ENCODE measurements at places on chromosomes 13 and 19. TPM values are rescaled to one million over a fixed set of nuclear protein-coding genes. Genes with fewer than 3 reads are reported as not detected.

GRCh38 chr13:99217461-99218110 lies 16.9 kb downstream of the UBAC2 start:
- DNase-seq, result no peak

- DNase-seq, result no peak
These were observed 301.9 kb downstream of the SPRY2 start for GRCh38 chr13:80039000-80039399.

DNA sequence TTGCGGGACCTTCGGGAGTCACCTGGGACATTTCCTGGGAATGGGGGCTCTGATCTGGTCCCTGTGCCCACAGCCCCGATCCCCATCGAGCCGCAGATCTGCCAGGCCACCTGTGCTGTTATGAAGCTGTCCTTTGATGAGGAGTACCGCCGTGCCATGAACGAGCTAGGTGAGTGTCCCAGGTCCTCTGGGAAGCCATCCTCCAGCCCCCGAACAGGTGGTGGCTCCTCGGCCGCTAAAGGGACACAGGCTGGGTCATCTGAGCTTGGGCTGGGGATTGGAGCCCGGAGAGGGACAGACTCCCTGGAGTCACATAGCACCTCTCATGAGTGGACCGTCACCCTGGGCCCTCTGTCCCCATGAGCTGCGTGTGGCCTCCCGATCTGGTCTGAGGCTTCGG lies 8.0 kb downstream of the APC2 start:
- no peak for DNase-seq

GRCh38 chr13:75395066-75395465 lies 86.9 kb downstream of the TBC1D4 start:
- no peak for DNase-seq

DNA sequence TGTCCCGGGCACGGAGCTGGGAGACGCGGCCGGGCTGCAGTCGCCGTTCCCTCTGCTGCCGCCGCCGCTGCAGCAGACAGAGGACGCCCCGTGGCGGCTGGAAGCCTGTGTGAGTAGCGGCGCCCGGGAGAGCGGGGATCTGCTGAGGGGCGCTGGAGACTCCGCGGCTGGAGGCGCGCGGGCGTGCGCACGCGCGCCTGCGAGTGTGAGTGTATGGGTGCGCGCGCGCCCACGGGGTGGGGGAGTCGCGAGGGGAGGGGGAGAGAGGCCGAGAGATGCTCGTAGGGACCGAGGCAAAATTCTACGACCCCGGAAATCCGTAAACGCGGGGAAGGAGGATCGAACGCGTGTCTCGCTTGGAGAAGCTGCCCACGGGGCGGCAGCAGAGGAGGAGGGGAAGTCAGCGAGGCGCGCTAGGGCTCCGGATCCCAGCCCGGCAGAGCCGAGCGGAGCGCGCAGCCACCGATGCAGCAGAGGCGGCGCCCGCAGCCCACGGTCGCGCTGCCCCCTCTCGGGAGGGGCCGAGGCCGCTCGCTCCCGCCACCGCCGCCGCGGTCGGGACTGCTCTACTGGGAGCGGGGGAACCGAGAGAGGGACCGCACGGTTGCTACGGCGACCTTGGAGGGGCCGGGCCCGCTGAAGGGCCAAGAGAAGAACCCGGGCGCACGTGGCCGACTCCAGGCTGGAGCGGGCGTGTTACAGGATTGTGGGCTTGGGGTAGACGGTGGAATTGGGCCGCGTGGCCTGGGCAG lies at the start of gene ENOX1:
Gene ENOX1 (minus strand): TSS at position 207 of the 752 bp plus-strand sequence.
- peak; percentile 84 for DNase-seq

- DNase-seq, result peak; percentile 55
These were observed 73.1 kb downstream of the TNFSF13B start for GRCh38 chr13:108342369-108343289.

DNA sequence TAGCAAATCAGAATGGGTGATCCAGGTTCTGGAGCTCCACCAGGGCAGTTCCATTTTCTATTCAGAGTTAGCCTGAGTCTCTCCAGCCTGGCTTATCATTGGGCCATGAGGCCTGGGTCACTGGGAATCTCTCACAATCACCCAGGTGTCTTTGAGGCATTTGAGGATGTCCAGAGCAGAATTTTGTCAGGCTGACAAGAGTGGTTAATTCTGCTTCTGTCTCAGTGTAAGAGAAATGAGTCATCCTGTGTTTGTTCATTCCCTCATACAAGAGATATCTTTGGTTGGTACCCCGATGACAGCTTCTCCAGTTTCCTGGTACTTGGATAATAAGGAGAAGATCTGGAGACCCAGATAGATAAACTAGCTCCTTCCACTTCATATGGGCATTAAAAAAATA lies 10.4 kb downstream of the ZNF93 start:
- peak; percentile 12 for DNase-seq

GRCh38 chr19:45681391-45682015 lies 10.2 kb downstream of the SNRPD2 start:
- peak; percentile 88 for DNase-seq

DNA sequence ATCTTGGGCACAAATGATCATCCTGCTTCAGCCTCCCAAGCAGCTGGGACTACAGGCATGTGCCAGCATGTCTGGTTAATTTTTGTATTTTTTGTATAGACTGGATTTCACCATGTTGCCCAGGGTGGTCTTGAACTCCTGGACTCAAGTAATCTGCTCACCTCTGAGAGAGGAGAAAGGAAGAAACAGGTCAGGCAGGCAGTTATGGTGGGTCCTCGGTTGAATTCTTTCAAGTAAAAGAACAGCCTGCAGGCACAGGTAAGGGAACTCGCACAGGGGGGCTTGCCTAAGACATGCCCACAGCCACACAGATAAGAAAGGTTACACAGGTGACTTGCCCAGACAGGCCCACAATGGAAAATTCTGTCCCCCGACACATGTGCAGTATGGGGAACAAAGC lies 34.8 kb upstream of the CYSLTR2 start:
- no peak for DNase-seq

DNA sequence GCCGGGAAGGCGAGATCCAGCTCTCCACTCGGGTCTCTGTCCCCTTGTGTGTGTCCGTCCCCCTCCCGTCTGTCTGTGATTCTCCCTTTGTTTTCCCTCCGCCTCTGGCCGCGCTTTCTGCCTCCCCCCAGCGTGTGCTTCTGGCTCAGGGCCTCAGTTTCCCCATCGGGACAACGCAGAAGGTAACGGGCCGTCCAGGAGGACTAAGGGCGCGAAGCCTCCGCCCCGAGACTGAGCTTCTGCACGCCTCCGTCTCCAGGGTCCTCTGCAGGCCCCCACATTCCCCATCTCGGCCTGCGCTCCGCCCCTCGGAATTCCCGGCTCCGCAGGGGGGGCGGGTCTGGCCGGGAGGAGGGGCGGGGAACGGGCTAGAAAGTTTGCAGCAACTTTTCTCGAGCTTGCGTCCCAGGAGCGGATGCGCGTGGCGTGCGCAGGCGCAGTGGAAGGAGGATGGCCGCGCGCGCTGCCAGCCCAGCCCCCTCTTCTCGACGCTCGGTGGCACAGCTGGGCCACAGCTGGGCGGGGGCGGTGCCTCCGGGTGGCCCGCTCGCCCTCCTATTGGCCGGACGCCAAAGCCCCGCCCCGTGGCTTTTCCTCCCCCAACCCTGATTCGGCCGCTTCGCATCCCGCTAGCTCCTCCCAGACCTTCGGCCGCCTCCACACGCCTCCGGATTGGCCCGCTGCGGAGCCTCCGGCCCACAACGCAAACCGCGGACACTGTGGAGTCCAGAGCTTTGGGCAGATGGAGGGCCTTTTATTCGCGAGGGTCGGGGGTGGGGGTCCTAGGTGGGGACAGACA lies at the start of gene SIX5:
Gene SIX5 (minus strand): TSS at position 269 of the 799 bp plus-strand sequence. CDS start 408 bp downstream, outside the sequence.
- peak; percentile 98 for DNase-seq

- DNase-seq, result no peak
These were observed 51.7 kb downstream of the TNFSF11 start for GRCh38 chr13:42625611-42626010.

GRCh38 chr19:51219307-51219706 lies 5.6 kb upstream of the CD33 start:
- no peak for DNase-seq

DNA sequence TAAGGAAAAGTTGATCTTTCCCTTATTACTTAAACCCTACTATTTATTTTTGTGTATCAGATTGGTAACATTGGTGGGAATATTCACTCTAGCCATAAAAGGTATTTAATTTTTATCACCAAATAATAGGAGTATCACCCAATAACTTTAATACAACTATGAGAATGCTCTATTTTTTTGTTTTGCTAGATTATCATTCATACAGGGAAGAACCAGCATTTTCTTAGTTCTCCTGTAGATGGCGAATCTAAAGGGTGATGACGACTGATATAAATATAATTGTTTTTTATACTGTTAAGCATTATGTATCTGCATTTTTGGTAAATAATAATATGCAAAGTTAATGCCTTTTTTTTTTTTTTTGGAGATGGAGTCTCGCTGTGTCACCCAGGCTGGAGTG lies 7.9 kb upstream of the FRY start:
- peak; percentile 15 for DNase-seq

- DNase-seq, result no peak
These were observed 17.8 kb downstream of the POU2F2 start for GRCh38 chr19:42114412-42114811.

DNA sequence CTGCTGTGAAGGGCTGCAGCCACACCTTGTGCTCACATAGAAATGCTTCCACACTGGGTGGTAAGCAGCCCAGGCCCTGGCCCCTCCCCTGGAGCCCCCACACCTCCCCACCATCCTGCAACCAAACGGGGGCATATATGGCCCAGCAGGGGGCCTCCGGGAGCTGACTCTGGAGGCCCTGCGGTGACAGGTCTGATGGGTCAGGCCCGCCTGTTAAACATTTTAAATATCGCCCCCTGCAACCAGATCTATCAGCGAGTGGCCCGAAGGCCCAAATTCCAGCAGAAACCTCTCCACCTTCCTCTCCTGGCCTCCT lies 48.0 kb upstream of the KATNAL1 start:
- no peak for DNase-seq

DNA sequence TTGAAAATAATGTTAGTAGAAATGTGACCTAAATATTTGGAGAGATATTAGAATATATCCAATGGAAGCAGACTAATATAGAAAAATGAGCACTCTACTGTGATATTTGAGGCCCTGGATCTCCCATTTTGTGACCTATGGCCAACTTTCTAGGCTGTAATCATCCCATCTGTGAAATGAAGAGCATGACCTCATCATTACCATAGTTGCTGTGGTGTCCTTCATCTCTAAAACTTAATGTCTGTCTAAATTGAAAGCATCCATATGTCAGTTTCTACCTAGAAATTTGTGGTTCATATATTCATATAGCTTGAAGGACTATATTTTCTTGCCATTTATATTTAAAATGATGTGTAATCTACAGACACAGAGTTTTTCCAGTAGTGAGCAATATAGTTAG lies 41.6 kb downstream of the PAN3 start:
- DNase-seq, result peak; percentile 4

- DNase-seq, result no peak
These were observed 16.7 kb upstream of the SPART start for GRCh38 chr13:36362914-36363313.

DNA sequence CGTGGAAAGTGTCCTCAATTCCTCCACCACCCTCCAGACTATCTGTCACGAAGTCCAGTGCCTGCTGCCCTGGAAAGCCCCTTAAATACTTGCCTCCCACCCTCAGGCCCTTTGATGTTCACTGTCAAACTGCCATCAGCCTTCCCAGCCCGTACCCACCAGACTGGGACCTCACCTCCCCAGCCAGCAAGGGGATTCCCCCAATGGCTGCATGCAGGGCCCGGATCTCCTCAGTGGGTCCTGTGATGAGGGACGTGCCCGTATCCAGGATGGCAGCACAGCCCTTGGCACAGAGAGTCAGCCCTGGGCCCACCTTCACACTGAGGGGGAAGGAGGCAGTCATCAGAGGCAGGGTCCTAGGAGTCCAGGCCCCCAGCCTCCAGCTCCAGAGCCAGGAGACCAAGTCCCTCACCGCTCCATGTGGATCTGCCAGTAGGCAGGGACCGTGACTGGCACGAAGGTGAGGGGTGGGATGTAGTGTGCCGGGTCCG lies 6.1 kb downstream of the NAPSA start:
- DNase-seq, result no peak

DNA sequence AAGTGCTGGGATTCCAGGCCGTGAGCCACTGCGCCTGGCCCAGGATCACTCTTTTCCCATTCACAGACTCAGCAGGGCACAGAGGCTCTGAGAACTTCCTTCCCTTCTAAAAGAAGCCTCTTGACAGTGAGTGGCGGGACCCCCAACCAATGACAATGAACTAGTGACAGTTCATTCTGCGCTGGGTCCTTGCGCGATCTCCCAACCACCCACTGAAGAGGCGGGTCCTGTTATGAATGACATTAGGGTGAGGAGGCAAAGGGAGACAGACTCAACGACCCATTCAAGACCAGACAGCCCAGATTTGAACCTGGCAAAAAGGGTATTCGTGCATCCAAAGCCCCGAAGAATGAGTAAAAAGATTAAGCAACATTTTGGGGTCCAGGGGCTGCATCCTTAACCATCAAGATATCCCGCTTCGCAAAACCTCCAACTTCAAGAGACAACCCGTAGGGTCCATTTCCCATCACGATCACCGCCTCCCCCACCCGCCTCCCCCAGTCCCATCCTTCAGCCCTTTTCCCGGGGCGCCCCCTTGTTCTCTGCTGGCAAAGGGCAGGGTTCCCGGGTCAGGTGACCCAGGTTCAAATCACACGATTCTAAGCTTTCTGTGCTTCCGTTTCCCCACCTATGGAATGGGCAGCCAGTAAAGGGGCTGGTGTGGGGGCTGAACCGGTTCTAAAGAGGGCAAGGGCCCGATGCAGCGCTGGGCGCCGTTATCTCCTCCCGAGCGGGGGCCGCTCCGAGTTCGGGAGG lies 719 bp downstream of the SUGP2 start:
- peak; percentile 90 for DNase-seq

DNA sequence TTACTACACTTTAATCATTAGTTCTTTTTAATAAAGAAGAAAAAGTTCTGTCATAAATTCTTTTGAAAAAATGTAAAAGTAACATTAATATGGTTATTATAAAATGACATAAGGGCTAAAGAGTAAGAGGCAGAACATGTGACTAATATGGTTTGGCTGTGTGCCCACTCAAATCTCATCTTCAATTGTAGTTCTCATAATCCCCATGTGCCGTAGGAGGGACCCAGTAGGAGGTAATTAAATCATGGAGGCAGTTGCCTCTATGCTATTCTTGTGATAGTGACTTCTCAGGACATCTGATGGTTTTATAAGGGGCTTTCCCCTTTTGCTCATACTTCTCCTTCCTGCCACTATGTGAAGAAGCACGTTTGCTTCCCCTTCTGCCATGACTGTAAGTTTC lies 104.5 kb downstream of the UGGT2 start:
- peak; percentile 4 for DNase-seq

GRCh38 chr19:46340051-46340659 lies 6.7 kb upstream of the PPP5C start:
- DNase-seq, result no peak

GRCh38 chr13:35884211-35884760 lies 246.9 kb downstream of the DCLK1 start:
- DNase-seq, result no peak

The LILRA1 gene
- total RNA-seq, result not detected

The PCSK4 gene
- 0.13 TPM for total RNA-seq

The ZNF536 gene
- 0.13 TPM for total RNA-seq

The TMEM238 gene
- 0.97 TPM for total RNA-seq

The BEST2 gene
- not detected for total RNA-seq

The CYP4F8 gene
- not detected for total RNA-seq

The KLC3 gene
- total RNA-seq, result not detected

The POLR2I gene
- 44.1 TPM for total RNA-seq

The KLK7 gene
- not detected for total RNA-seq

The ZNF726 gene
- total RNA-seq, result 4.8 TPM

The KDELR1 gene
- 126 TPM for total RNA-seq

The SHISA7 gene
- total RNA-seq, result not detected

The ZNF132 gene
- total RNA-seq, result 6.1 TPM

Measured in GM23248 (cell line).